ENCODE measurements at places on chromosomes 7 and 10.

- DNase-seq, result no peak
Measured at GRCh38 chr10:24292304-24293293, 83.7 kb downstream of the KIAA1217 start.

- DNase-seq, result no peak
Measured at GRCh38 chr10:3955955-3956617, 171.1 kb upstream of the KLF6 start.

GRCh38 chr7:46454816-46455215, 533.7 kb upstream of the IGFBP3 start:
- DNase-seq, result no peak

DNA sequence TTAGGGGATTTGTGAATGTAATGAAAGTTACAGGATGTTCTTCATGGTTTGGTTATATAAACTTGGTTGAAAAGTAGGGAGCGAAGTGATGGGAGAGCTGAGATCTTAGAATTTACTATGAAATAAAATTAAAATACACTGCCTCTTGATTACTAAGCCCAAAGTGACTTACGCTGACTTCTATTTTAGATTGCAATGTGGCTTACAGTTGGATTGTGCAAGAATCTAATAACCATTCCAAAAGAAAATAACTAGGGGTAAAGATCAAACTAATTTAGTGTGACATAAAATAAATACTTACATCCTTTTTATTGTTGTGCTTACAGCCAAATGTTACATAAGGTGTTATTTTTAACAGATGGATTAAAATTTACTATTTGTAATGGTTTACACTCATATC, 15.3 kb downstream of the WNT16 start:
- DNase-seq, result no peak

DNA sequence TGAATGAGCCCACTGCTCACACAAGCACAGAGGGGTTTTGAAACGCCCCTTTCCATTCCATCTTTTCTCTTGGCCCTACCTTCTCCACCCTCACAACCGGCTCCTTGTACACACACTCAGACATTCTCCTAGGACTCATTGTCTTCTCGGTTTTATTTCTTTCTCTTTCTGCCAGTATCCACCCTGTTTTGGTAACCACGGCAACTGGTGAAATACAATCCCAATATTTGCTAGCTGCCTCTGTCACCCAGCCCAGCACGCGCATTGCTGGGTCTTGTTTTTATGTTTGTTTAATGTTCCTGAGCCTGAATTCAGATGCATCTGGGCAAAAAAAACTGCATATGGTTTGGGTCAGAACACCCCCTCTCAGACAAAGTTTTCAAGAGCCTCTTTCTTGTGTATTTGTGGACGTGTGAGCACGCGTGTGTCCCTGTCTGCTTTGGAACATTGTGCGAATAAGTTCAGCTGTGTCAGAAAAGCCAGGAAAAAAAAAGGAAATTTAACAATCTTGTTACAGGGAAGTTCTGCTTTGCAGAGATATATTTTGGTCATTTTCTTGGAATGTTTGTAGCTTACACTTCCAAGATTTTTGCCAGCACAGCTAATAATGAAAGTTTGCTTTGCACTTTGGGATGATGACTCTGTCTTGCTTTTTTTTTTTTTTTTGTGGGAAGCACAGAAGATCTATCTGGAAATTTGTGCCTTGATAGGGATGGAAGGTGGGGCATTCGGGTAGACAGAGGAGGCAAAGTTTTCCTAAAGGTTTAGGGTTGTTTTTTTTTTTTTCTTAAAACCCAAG, 225.9 kb downstream of the TRIL start:
- no peak for DNase-seq

DNA sequence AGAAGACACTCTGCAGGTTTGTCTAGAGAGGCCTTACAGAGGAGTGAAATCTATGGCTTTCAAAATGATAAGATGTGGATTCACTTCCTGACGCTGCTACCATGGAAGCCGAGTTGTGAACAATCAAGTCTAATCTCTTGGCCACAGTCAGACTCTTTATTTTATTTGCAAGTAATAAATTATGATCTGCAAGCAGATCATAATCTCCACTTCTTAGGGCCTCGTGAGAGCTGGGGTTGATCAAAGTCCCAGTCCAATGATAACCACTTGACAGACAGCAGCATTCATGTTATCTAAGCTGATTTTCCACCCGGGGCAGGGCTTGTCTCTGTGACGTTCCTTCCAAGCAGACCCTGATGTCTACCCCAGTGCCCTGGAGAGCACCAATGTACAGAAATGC, 776.4 kb upstream of the AUTS2 start:
- no peak for DNase-seq

DNA sequence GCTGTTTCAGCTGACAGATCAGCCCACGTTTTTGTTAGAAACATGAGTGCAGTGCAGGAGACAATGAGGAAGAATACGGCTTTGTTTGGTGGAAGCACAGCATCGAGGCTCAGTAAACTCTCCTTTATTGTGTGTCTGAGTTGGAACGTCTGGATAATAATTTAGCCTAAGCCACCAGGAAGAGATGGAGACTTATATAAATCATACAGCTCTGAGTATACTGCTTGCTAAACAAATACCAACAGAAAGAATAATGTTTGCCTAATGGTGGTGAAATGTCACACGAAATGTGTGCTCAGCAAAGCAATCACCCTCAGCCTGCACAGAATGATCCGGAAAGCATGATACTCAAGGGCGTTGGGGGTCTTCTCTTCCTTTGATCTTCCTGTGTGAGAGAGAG, 664.1 kb upstream of the ADARB2 start:
- no peak for DNase-seq

DNA sequence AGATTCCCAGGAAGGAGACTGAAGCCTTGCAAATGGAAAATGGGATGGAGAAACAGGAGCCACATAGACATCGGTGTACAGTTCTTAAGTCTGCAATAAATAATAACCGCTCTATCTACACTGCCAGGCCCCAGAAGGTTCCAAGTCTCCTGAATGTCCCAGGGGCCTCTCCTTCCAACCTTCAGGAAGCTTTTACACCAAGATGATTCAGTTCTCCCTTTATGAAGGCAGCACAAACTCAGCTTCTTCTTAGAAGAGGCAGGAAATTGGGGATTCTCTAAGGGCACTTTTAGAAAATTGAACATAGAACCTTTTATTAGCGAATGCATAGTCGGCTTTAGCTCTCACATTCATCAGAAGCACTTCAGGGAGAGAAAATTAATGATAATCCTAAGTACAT, 130.8 kb upstream of the LYZL1 start:
- DNase-seq, result no peak
